Aorta (tissue), 5 donors: ENCODE measurements at places on chromosomes 2 and 18. TPM values are rescaled to one million over a fixed set of nuclear protein-coding genes. Genes with fewer than 3 reads are reported as not detected.

DNA sequence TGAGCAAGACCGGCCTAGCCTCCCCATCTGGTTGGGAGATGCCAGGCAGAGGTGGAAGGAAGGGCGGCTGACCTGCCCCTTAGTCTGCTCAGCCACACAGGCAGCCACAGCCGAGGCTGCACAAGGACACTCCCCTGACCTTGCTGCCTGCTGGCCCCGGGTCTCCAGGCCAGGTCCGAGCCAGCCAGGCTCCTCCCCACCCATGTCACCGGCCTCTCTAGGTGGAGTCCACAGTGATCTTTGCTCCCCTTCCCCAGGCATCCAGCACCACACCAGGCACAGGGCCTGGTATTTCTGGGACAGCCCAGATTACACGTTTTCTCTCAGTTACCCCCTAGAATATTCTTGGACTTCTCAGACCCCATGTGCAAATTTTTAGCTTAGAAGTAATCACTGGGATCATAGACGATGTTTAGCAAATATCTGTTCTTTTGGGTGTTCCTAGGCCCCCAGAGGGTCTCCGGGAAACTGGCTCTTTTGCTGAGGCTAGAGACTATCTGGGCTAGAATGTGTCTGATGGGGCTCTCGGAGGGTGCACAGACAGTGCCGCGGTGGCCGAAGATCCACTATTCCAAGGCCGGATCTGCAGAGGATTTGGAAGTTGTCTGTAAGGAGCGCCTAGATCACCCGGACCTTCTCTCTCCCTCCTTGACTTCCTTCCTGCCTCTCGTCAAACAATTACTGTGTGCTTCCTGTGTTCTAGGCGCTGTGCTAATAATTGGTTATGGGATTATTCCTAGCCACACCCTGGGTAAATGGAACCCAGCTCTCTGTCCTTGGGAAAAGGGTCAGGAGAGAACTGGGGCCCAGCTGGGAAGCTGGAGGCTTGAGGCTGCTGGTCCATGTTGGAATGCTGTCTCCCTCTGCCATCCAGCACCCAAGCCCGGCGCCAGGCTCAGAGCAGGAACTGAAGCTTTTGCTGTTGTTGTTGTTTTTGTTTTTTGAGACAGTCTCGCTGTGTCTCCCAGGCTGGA, 46.9 kb downstream of the ODC1 start:
- H3K27me3 ChIP-seq, result no peaks in the 10 kb centered on the region
- no peaks in the 10 kb centered on the region for H3K4me1 ChIP-seq
- no peaks in the 10 kb centered on the region for H3K36me3 ChIP-seq
- no peak overlapping the region for H3K4me3 ChIP-seq
- peak; percentile 70 for DNase-seq

DNA sequence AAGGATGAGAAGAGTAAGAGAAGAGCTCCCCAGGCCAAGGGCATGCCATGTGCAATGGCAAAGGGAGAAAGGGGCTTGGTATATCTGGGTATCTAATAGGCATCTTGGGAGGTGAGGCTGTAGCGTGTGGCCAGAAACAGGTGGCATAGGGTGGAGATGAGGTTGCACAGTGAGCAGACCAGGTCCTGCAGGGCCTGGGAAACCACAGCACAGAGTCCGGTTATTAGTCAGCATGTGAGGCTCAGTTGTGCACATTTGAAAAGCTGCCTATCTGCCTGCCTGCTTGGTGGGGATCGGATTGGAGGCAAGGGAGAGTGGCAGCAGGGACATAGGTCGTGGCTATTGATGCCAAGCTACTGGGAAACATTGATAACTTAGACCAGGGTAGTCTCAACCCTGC, 190.6 kb downstream of the TPGS2 start:
- no peak overlapping the region for H3K4me3 ChIP-seq
- H3K27ac ChIP-seq, result no peak overlapping the region
- H3K27me3 ChIP-seq, result no peaks in the 10 kb centered on the region
- no peaks in the 10 kb centered on the region for H3K36me3 ChIP-seq

- no peak overlapping the region for H3K4me3 ChIP-seq
- DNase-seq, result no peak
Observed at GRCh38 chr2:2757764-2758163, 426.7 kb upstream of the MYT1L start.

DNA sequence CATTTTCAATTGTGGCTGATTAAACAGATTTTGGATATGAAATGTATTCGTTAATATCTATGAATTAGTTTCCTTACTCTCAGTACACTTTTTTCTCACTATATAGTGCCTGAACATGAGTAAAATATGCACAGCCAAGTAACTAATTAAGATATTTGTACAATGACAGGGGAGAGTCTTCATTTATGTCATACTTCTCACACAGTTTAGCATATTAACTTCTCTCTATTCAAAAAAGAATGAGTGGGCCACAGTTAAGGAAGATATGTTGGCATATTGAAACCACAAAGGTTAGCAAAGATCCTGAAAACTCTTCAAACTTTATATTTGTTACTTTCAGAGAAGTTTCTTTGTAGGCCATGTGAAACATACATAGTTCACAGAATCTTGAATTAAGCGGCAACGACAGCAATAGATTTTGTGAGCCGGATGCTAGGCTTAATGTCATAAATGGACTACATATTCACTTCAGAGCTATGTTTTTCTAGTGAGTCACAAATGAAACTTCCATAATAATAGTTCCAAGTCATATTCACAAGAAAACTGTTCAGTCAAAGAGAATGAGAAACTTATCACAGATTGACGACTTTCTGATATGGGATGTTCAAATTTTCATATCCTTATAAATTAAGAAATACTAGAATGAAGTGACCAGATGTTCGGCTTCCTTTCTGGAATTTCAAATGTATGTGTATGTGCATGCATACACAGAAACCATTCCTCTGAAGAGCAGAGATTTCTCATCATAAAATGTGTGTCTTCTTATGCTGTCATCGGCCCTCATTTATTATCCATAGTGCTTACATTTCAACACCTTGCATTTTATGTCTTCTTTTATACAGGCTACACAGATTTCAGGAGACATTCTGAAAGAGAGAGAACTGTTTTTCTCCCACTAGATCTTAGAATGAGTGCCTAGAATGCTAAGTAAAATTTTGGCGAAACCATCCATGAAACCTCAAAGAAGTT, 584.0 kb downstream of the SATB2 start:
- no peak overlapping the region for H3K4me3 ChIP-seq
- H3K4me1 ChIP-seq, result peaks cover 4% of the 10 kb centered on the region
- no peaks in the 10 kb centered on the region for H3K36me3 ChIP-seq
- no peak overlapping the region for H3K27ac ChIP-seq

The KIF5C gene
- polyA plus RNA-seq, result 1.5 TPM

The GALR1 gene
- under 0.01 TPM for polyA plus RNA-seq

The ASIC4 gene
- 0.26 TPM for polyA plus RNA-seq

The VWA3B gene
- polyA plus RNA-seq, result 1.1 TPM

The UGT1A7 gene
- polyA plus RNA-seq, result 1.8 TPM

The DPY30 gene
- 131 TPM for polyA plus RNA-seq
